ENCODE measurements at places on chromosomes 12 and 14.
A peak's percentile ranks its signal among the peaks of the same experiment; 100 is the strongest.

- no peak for DNase-seq
Measured at GRCh38 chr12:20524113-20524512, 155.8 kb downstream of the PDE3A start.

DNA sequence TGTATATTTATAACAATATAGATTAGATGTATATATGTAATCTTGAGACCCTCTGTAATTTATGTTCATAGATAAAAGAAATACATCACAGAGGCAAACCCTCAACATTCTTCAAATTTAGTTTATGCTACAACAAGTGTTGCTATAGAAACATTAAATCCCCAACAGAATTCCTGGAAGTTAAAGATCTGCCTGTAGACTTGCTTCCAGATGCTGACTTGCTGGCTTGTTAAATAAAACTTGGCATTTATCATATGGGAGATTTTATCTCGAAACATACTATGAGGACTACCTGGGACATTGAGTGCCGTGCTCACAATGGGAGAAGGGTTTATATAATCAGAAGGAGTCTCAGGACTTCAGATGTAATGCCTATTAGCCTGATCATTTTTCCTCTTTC is 136.3 kb upstream of the PLXNC1 start:
- DNase-seq: no peak

DNA sequence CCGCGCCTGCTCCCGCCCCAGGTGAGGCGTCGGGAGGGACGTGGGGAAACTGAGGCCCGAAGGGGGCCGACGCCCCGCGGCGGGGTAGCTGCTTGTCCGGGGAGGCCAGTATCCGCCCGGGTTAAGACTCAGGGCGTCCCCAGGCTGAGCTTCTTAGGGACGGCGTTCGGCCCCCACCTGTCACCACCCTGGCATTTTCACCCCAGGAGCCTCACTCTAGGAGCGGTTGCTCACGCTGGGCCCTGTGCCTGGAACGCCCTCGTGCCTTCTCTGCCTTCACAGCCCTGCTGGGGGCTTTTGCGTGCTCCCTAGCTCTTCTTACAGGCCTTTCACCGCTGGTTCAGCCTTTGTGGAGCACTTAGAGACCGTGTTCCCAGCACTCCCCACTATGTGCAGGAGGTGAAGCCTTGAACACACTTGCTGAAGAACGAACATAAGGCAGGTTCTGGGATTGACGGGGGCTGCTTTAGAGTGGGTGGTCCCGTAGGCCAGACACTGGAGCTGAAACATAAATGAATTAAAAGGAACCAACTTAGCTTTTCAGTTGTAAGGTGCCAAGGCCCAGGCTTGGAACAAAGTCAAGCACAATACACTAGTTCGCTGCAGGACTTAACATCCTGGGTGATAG is 601 bp downstream of the ZNF839 start:
- peak; percentile 46 for DNase-seq

DNA sequence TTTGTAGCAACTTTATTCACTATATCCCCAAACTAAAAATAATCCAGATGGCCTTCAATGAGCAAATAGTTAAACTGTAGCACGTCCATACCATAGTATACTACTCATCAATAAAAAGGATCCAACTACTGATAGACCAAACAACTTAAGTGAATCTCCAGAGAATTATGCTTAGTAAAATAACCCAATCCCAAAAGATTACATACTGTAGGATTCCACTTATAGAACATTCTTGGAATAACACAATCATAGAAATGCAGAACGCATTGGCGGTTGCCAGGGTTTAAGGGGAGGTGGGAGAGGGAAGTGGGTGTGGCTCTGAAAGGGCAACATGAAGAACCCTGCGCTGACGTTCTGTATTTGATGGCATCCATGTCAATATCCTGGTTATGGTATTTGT is 28.6 kb downstream of the SNRPF start:
- DNase-seq: no peak

DNA sequence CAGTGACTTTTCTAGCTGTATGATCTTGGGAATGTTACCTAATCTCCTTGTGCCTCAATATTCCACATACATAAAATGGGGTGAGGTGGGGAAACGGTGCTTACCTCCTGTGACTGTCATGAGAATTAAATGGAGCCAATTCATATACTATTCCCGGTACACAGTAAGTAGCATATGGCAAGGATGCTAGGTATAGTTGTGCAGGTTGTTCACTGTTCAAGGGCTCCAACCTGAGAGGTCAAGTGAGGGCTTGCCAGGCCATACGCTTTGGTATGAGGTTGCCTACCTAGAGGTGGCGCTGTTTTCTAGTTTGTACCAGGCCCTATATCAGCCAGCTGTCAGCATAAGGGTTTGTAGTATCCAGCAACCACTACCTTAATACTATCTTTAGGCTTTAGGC is 3.6 kb upstream of the BATF start:
- peak; percentile 49 for DNase-seq

GRCh38 chr12:52687497-52688385 is 7.5 kb upstream of the KRT1 start:
- no peak for DNase-seq

DNA sequence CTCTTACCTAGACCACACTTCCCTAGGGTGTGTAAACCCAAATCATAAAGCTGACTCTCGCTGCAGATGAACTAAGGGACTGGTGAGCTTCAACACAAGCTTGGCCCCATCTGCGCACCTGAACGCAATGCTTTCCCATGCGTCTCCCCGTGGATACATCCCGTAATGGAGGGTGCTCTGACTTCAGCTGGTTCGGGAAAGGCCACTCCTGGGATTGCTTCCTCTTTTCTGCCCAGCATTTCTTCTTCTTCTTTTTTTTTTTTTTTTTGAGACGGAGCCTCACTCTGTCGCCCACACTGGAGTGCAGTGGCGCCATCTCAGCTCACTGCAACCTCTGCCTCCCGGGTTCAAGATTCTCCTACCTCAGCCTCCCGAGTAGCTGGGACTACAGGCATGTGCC is 27.7 kb upstream of the ETFBKMT start:
- DNase-seq: no peak

- DNase-seq: no peak
Measured at GRCh38 chr14:77378701-77379100, 1.5 kb downstream of the SAMD15 start.

- DNase-seq: no peak
Measured at GRCh38 chr12:12474931-12475795, 87.5 kb downstream of the DUSP16 start.

- peak; percentile 47 for DNase-seq
Measured at GRCh38 chr14:88882236-88882635, 57.8 kb downstream of the TTC8 start.

GRCh38 chr12:76014007-76014406 is 17.6 kb downstream of the PHLDA1 start:
- DNase-seq: peak; percentile 73

GRCh38 chr12:53938326-53939140 is at the start of gene HOXC13:
HOXC13 (plus strand) TSS chr12:53938831; CDS start chr12:53938907, 76 bp downstream.
- DNase-seq: peak; percentile 20

GRCh38 chr14:71430678-71431376 is 501.4 kb upstream of the RGS6 start:
- no peak for DNase-seq

Data from amniotic epithelial cell (primary cell).